ENCODE measurements at places on chromosomes 6 and 20.

DNA sequence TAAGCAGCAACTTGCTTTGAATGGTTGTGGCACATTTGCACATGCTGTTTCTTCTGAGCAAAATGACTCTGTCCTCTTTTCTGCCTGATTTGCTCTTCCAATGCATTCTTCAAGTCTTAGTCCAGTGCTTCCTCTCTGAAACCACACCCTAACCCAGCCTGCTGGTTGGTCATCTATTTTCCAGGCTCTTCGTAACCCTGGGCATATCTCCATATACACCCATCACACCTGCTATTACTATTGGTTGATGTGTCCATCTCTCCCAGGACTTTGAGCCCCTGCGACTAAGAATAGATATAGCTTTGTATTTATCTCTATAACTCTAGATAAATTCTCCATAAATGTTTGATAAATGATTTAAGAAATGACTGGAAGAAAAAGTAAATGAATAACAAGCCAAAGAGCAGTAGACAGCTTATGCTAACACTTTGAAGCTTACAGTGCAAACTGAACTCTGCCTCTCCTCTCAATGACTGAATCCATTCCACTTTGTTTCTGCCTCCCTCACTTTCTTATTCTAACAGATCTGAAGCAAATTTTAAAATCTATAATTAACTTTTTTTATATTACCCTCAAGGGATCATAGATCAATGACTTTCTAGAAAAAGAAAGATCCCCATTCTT is 59.7 kb upstream of the NT5E start:
- DNase-seq = no peak

GRCh38 chr6:35228481-35228880 is 14.7 kb downstream of the SCUBE3 start:
- no peak for DNase-seq

- DNase-seq = no peak
These were observed 269.1 kb upstream of the FOXQ1 start for GRCh38 chr6:1042583-1043457.

DNA sequence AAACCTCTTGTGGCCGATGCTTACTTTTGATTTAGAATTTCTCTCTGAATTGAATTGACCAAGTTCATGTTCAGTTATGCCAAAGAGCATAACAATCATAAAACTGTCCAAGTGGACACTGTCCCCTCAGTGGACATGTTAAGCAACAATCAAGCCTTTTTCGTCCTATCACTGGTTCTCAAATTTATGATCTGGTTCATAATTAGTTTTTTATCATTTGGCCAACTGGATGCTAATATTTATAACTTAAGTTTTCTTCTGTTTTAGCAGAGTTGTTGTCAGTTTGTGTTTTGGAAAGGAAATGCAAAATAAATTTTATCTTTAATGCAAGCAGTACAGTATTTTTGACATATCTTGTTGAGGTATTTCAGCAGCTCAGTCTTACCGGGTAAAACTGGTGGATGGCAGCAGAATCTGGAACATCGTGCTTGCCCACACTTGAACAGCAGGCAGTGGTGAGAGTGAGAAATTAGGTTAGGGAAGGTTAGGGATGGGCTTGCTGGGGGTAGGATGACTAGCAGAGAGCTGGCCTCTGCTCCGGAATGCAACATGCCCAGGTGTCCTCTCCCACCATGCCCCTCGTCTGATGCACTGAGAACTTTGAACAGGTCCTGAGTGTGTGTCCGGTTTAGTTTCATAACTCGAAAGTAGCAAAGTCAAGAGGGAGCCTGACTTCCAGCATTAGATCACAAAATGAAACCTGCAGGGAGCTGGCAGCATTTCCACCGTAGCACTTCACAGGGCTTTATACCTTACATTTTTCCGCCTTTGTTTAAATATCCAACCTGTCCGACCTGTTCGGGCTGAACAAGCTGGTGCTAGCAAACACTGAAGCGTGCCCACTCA is 93.1 kb downstream of the RREB1 start:
- no peak for DNase-seq

DNA sequence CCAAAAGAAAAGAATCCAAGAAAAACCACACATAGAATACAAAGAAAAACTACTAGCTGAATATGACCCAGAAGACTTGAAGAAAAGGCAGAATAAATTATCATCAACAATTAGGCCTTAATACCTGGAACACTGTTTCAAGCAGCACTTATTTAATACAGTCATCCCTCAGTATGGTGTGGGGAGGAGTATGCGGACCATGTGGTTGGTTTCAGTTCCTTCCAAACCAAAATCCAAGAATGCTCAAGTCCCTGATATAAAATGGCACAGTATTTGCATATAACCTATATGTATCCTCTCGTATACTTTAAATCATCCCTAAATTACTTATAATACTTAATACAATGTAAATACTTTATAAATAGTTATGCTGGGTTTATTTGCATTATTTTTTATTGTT is 16.1 kb downstream of the CDK19 start:
- DNase-seq = no peak

GRCh38 chr6:138465007-138465645 is 34.2 kb downstream of the NHSL1 start:
- no peak for DNase-seq

DNA sequence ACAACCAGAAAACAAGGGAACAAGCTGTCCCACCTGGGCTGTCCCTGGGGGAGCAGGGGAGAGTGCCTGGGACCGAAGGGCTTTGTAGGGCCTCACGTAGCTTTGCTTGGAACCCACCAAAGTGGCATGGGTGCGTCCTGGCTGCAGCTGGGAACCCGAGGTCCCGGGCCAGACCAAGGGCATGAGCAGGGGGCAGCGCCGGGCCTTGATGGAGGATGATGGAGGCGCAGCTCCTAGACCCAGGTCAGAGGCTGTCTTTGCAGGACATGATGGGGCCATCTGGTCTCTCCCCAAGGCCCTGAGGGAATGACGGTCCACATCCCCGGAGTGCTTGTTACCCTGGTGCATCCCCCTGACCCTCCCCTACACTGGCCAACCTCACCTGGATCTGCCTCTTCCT is 7.6 kb upstream of the OSBPL2 start:
- no peak for DNase-seq

GRCh38 chr20:63363013-63363957 is 2.1 kb upstream of the CHRNA4 start:
- no peak for DNase-seq

- DNase-seq = no peak
These were observed 8.9 kb upstream of the TNFRSF6B start for GRCh38 chr20:63687419-63688178.

- no peak for DNase-seq
These were observed 57.7 kb downstream of the TMEM242 start for GRCh38 chr6:157265635-157266034.

GRCh38 chr20:62371588-62372041 is 4.5 kb upstream of the LAMA5 start:
- no peak for DNase-seq
